Urothelium cell line (cell line): ENCODE measurements at places on chromosomes 4 and X.
A peak's percentile ranks its signal among the peaks of the same experiment; 100 is the strongest.

- no peak for DNase-seq
Observed at GRCh38 chr4:174349156-174349555, 65.4 kb downstream of the CEP44 start.

- peak; percentile 23 for DNase-seq
Observed at GRCh38 chr4:146522869-146523205, 1.1 kb upstream of the SLC10A7 start.

GRCh38 chr4:39850727-39851126 lies 127.0 kb downstream of the PDS5A start:
- DNase-seq, result no peak

GRCh38 chr4:174522183-174523024 lies at the start of gene HPGD:
HPGD (minus strand) TSS chr4:174522488; CDS start chr4:174522451, 37 bp downstream.
- DNase-seq, result no peak

GRCh38 chr4:152202415-152202814 lies 333.5 kb downstream of the FBXW7 start:
- DNase-seq, result no peak

- DNase-seq, result no peak
Observed at GRCh38 chr4:5790546-5790857, 79.5 kb downstream of the EVC start.
